Central memory CD8-positive, alpha-beta T cell (primary cell): ENCODE measurements at places on chromosomes 7 and 10.

- peak overlapping the region; percentile 10 for H3K27ac ChIP-seq
- peaks cover 13% of the 10 kb centered on the region for H3K4me1 ChIP-seq
- H3K36me3 ChIP-seq, result peaks cover 1% of the 10 kb centered on the region
- no peaks in the 10 kb centered on the region for H3K27me3 ChIP-seq
Measured at GRCh38 chr7:129530795-129531391, 28.6 kb downstream of the SMKR1 start.

GRCh38 chr7:97218767-97219166 is 101.3 kb downstream of the SDHAF3 start:
- no peak for DNase-seq
- H3K27me3 ChIP-seq, result peaks cover 52% of the 10 kb centered on the region
- H3K36me3 ChIP-seq, result no peaks in the 10 kb centered on the region
- H3K4me3 ChIP-seq, result no peak overlapping the region

DNA sequence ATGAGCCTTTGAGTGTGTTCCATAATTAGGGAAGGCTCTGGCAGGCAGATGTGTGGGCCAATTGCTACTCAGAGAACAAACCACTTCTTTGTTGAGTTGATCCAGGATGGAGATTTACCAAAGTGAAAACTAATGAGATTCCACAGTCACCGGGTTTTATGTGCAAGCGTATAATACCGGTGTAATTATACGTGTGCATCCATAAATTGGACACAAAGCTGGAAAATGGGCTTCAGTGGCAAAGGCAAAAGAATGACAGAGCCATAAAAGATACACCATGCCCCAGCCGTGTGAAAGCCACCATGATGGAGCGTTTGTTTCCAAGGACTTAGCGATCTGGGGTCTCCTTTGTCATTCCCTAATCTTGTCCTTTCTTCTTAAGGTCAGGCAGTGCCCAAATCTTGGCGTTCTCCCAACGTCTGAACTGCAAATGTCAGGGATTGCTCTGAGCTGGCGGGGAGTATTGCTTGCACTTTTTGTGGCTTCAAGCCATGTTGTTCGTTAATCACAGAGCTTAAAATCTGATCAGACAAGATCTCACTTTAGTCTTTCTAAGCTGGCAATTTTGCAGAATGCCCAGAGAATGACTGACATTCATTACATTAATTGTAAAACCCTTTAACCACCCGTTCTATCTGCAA is 70.1 kb downstream of the NPTX2 start:
- no peaks in the 10 kb centered on the region for H3K27me3 ChIP-seq
- H3K36me3 ChIP-seq, result no peaks in the 10 kb centered on the region
- no peak overlapping the region for H3K27ac ChIP-seq

- H3K4me1 ChIP-seq, result no peaks in the 10 kb centered on the region
- H3K36me3 ChIP-seq, result no peaks in the 10 kb centered on the region
- no peak overlapping the region for H3K4me3 ChIP-seq
- H3K27me3 ChIP-seq, result peaks cover 11% of the 10 kb centered on the region
- no peak overlapping the region for H3K27ac ChIP-seq
Measured at GRCh38 chr7:1678081-1678543, 8.0 kb downstream of the ELFN1 start.

DNA sequence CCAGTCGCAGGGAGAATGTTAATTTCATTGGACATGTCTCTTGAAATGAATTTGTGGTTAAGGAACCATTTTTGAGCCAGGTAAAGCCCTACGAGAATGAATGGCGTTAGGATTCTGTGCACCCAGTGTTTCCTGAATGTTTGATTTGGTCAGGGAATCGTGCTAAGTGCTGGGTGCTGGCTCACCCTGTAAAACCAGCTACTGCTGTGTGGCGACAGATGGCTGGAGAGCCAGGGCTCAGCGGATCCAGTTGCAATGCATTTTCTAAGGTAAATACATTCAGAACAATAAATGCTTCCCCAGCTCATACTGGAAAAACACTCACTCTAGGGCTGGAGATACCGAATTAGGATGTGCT is 355.5 kb downstream of the GLRX3 start:
- H3K36me3 ChIP-seq, result no peaks in the 10 kb centered on the region
- no peak overlapping the region for H3K4me3 ChIP-seq
- no peak overlapping the region for H3K27ac ChIP-seq
- no peaks in the 10 kb centered on the region for H3K27me3 ChIP-seq
- H3K4me1 ChIP-seq, result no peaks in the 10 kb centered on the region
- no peak for DNase-seq

GRCh38 chr7:117863618-117864017 is 9.6 kb downstream of the CTTNBP2 start:
- DNase-seq, result no peak
- no peaks in the 10 kb centered on the region for H3K4me1 ChIP-seq
- H3K27ac ChIP-seq, result no peak overlapping the region
- no peak overlapping the region for H3K4me3 ChIP-seq

GRCh38 chr10:30553018-30553625 is 76.4 kb downstream of the LYZL2 start:
- no peak overlapping the region for H3K27ac ChIP-seq
- peaks cover 2% of the 10 kb centered on the region for H3K36me3 ChIP-seq
- H3K27me3 ChIP-seq, result no peaks in the 10 kb centered on the region
- H3K4me3 ChIP-seq, result no peak overlapping the region
- DNase-seq, result no peak
- peaks cover 6% of the 10 kb centered on the region for H3K4me1 ChIP-seq

DNA sequence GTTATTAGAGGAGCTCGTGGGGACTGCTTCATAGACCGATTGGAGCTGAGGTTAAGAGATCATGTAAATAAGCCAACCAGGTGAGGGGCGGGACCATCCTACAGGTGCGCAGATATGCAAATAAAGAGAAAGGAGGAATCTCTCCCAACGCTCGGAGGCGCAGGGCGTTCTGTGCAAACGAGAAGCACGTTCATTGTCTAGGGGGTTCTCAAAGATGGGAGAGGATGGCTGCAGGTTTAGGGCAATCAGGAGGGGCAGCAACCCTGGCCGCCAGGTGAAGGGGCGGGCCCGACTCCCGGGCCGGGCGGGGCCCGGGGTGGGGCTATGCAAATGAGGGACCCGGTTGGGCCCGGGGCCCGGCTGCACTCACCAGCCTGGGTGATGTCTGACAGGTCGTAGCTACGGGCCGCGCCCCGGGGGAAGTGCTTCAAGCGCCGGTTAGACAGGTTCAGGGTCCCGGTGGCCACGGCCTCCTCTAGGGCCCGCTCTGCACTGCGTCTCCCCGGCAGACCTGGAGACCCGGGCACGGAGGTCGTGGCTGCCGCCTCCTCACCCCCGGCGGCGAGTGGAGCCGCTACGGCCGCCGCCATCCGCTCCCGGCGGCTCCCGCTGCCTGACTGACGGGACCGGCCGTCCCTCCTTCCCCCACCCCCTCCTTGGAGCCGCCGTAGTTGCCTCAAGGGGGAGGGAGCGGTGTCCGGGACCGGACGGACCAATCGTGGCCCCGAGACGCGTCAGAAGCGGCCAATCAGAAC is at the start of gene LRCH4:
LRCH4 (minus strand) TSS at position 619 of the 755 bp plus-strand sequence; CDS start at position 590, 29 bp downstream.
- H3K4me1 ChIP-seq, result peaks cover 31% of the 10 kb centered on the region
- peak within 1 kb of the TSS; percentile 97 for H3K4me3 ChIP-seq
- H3K27me3 ChIP-seq, result peaks cover 10% of the 10 kb centered on the region
- H3K36me3 ChIP-seq, result peaks cover 18% of the 10 kb centered on the region
- H3K27ac ChIP-seq, result peak within 1 kb of the TSS; percentile 97

DNA sequence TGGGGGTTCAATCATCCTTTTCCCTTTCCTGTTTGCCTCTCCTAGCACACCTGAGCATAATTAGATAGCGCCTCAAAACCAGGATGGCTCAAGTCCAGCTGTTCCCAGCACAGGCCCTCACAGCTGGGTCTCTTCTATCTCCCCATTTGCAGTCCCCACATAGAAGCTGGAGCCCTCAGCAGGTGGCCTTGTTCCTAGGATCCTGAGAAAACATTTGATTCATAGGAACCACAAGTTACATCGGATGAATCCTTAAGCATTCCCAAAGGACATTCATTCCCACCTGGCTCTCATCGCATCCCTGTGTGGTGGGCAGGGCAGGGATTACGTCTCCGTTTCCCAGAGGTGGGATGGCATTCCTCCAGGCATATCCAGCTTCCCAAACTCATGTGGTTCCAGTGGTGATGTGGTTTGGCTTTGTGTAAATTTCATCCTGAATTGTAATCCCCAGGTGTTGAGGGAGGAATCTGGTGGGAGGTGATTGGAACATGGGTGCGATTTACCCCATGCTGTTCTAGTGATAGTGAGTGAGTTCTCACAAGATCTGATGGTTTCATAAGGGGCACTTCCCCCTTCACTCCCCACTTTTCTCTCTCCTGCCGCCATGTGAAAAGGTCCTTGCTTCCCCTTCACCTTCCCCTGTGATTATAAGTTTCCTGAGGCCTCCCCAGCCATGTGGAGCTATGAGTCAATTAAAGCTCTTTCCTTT is 49.8 kb upstream of the LEP start:
- peaks cover 56% of the 10 kb centered on the region for H3K27me3 ChIP-seq
- H3K36me3 ChIP-seq, result no peaks in the 10 kb centered on the region
- H3K4me1 ChIP-seq, result no peaks in the 10 kb centered on the region
- H3K4me3 ChIP-seq, result no peak overlapping the region
- H3K27ac ChIP-seq, result no peak overlapping the region
- no peak for DNase-seq

DNA sequence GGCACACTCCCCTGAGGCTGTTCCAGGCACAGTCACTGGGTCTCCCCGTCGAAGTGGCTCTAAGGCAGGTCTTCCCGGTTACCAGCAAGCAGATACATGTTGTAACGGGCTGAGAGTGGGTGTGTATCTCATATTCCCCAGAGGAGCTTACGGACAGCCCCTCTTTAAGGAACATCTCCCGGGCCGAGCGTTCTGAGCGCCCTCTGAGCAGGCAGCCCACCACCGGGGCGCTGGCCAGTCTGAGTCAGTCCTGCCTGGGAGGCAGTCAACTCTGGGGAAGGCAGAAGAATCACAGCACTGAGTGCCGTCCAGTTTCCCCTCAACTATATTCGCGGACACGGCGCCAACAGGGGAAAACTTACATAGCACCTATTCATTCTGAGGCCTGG is 117.4 kb downstream of the LHPP start:
- H3K27ac ChIP-seq, result no peak overlapping the region
- no peaks in the 10 kb centered on the region for H3K4me1 ChIP-seq
- no peak overlapping the region for H3K4me3 ChIP-seq
- H3K36me3 ChIP-seq, result peaks cover 11% of the 10 kb centered on the region

DNA sequence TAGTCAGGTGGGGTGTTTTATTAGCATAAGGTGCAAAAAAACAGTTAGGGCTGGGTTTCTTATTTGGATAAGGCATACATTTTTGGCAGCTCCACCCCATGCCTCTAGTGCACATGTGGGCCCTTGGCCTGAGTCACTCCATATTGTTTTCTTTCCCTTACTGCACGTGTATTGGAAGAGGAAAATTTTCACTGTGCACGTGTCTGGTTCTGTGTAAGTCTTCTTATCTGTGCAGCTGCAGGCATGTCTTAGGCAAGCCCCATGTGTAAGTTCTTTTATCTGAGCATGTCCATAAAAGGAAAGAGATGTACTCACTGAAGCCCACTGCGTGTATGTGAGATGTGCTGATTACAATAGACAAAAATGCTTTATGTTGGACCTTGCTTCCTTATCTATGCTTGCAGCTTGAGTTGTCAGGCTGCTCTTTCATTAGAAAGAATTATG is 540.3 kb upstream of the IGFBP3 start:
- no peak overlapping the region for H3K4me3 ChIP-seq
- H3K4me1 ChIP-seq, result no peaks in the 10 kb centered on the region
- H3K27ac ChIP-seq, result no peak overlapping the region
- no peak for DNase-seq
- no peaks in the 10 kb centered on the region for H3K36me3 ChIP-seq
- H3K27me3 ChIP-seq, result no peaks in the 10 kb centered on the region
